ENCODE measurements at places on chromosomes 1 and 21.

DNA sequence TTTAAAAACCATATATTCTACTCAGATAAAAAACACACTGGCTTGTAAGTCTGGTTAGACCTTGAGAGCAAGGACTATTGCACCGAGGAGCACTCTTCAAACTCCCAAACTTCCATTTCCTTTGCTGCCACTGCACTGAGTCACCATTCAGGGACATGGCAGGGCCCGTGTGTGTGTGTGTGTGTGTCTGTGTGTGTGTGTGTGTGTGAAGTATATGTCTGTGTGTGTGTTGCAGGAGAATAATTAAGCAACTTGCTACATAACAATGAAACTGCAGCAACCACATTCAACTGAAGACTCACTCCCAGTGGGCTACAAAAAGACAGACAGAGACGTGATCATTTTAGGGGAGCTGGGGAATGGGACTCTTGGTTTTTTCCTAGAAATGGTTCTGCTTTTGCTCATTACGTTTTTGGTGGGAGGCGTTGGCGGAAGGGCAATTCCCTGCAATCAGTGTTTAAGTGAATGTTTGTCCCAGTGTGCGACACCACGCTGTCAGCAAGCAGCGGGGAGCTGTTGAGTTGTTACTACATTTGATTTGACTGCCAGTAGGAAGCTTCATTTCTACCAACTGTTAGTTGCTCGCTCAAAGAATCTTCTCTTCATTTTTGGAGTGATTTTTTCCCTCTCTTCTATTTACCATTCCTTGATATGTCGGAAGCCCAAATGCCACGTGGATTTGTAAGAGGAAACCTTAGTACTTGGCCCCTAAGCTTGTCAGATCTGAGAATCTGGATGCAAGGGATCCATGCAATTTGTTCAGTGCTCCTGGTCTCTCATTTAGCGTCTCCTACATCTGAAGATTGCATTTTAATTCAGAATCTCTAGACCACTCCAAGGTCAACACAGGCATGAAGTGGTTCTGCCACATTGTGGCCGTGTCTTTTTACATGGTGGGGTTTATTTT lies 36.1 kb downstream of the ESRRG start:
- DNase-seq, result no peak

DNA sequence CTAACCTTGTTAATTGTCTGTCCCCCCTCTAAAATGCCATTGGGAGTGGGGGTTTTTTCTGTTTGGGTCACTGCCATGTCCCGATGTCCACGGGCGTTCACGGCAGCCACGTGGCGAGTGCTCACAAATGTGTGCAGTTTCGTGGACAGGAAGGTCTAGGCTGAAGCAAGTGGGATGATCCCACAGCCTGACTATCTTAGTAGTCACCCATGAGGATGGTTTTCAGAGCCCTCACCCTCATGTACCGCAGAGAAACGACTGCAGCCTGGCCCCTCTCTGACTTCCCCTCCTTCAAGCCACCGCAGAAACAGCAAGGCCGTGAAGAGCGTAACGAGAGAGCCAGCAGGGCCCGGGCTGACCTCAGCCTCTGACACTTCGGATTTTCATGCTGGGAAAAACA lies 52.3 kb upstream of the COX20 start:
- no peak for DNase-seq

GRCh38 chr21:37416914-37417313 lies 50.3 kb downstream of the DYRK1A start:
- no peak for DNase-seq

GRCh38 chr1:235783148-235783776 lies 83.4 kb downstream of the LYST start:
- peak; percentile 77 for DNase-seq

- no peak for DNase-seq
Observed at GRCh38 chr21:39084979-39085729, 98.1 kb downstream of the PSMG1 start.

- no peak for DNase-seq
Observed at GRCh38 chr1:219465212-219466093, 147.5 kb downstream of the ZC3H11B start.

GRCh38 chr21:26686278-26686677 lies 113.2 kb upstream of the CYYR1 start:
- DNase-seq, result peak; percentile 60

DNA sequence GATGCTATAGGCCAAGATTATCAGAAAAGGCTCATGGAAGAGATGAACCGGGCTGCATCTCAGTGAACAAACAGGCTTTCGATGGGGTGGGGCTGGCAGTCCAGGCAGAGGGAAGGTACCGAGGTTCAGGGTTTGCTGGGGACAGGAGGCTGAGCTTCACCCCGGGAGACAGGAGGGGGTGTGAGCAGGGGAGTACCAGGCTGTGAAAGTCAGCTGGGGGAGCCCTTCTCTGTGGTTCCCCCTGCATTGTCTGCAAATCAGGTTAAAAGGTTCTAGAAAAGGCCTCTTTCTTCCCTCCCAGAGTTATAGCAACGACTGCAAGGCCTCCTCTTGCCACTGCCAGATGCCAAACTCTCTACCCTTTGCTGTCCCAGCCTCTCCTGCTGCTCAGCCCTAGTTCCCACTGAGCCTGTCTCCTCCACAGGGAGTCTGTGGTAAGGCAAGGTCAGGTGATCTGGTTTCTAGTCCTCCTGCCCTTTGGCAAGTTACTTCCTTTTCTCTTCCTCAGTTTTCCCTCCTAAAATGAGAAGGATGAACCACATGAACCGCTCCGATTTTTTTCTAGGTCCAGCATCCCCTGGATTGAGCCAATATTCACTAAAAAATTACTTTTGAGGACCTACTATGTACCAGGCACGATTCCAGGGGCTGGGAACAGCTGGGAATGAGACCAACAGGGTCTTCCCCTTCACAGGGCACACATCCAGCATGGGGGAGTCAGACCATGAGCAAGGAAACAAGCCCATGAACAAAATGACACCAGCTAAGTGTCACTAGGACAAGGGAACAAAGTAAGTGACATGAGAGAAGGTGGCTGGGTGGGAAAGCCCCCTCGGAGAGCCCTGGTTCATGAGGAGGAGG lies 7.2 kb downstream of the LAD1 start:
- DNase-seq, result no peak

DNA sequence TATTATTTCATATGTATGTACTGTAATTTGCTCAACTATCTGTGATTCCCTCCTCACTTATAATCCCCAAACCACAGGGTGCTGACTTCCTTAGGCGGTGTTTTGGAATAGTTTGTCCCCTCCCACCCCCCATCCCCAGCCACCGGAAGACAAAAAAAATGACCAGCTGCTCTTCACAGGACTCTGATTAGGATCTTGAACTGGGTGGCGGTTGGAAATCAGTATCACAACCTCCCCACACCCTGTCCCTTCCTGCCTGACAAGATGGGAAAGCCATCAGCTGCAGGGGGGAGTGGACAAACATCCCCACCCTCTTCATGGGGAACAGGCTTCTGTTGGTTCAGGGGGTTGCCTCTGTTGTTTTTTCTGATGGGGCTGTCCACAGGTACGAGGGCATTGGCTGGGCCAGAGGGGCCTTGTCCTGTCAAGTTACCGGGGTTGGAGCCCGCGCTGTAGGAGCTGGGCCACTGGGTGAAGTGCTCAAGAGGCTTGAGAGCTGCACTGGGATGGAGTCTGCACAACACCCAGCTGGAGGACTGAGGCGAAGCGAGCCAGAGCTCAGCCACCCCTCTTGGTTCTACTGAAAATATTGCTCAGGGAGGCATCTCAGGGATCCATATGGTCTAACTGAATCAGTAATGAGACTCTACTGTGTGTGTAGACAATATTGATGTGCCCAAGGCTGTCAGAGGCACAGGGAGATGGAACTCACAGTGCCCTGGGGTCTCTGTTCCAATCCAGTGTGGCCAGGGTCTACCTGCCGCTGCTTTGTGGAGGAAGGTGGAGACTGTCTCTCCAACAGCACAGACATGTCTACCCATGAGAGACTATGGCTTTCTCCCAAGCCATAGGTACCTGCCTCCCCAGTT lies 28.2 kb downstream of the NAV1 start:
- DNase-seq, result peak; percentile 76

GRCh38 chr1:155017041-155017945 lies 14.7 kb downstream of the ZBTB7B start:
- DNase-seq, result peak; percentile 94

- DNase-seq, result no peak
Observed at GRCh38 chr1:66323958-66324625, 209.9 kb upstream of the SGIP1 start.

GRCh38 chr1:51789342-51789741 lies 89.2 kb downstream of the NRDC start:
- no peak for DNase-seq

DNA sequence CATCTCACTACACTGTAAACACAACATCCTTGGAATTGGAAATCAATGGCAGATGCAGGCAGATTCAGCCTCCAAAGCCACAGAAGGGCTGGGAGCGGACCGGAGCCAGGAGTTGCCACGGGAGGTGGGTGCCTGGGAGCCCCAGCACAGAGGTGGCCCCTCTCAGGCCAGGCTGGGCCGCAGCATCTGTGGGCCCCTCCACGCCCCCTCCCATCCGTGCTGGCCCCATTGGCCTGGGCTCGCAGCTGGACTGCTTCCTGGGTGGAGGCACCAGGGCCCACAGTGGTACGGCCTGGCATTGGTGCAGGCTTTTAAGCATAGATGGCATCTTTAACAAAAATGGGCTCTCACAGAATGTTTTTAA lies 64.2 kb downstream of the SLX9 start:
- DNase-seq, result no peak

- DNase-seq, result peak; percentile 48
Observed at GRCh38 chr21:44337941-44338895, 972 bp downstream of the CFAP410 start.

- DNase-seq, result no peak
Observed at GRCh38 chr1:15974855-15975254, 1.0 kb downstream of the ZBTB17 start.

- no peak for DNase-seq
Observed at GRCh38 chr1:111486431-111486830, 12.6 kb downstream of the C1orf162 start.

- DNase-seq, result peak; percentile 83
Observed at GRCh38 chr1:154198756-154199562, 7.1 kb upstream of the TPM3 start.

DNA sequence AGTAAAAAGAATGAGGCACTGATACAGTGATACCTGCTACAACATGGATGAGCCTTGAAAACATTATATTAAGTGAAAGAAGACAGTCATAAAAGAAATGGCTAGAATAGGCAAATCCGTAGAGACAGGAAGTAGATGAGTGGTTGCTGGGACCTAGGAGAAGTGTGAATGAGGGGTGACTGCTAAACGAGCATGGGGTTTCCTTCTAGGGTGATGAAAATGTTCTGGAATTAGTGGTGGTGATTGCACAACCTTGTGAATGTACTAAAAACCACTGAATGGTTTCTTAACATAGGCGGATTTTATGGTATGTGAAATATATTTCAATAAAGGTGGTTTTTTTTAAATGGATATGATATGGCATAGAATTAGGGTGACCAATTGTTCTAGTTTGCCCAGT lies 12.6 kb upstream of the SERINC2 start:
- DNase-seq, result peak; percentile 52

DNA sequence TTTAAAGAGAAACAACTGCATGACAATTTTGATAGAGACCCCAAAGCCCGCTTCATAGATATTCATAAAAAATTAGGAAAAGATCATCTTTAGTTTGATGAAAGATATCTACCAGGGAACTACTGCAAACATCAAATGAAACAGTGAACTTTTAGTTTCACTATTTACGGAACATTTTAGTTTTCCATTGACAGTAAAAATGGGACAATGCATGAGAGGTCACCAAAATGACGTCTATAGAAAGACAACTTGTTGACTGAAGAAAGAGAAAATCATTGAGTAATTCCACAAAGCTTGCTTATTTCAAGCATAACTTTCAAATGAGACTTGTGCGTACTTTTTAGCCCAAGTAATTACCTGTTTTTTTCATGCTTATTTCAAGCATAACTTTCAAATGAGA lies 411.4 kb downstream of the HLX start:
- DNase-seq, result no peak

GRCh38 chr1:114262337-114262736 lies 108.7 kb upstream of the SYT6 start:
- DNase-seq, result no peak

GRCh38 chr1:89897347-89898133 lies 76.7 kb downstream of the LRRC8D start:
- DNase-seq, result no peak

- DNase-seq, result no peak
Observed at GRCh38 chr1:26254404-26254803, 20.4 kb downstream of the CEP85 start.

DNA sequence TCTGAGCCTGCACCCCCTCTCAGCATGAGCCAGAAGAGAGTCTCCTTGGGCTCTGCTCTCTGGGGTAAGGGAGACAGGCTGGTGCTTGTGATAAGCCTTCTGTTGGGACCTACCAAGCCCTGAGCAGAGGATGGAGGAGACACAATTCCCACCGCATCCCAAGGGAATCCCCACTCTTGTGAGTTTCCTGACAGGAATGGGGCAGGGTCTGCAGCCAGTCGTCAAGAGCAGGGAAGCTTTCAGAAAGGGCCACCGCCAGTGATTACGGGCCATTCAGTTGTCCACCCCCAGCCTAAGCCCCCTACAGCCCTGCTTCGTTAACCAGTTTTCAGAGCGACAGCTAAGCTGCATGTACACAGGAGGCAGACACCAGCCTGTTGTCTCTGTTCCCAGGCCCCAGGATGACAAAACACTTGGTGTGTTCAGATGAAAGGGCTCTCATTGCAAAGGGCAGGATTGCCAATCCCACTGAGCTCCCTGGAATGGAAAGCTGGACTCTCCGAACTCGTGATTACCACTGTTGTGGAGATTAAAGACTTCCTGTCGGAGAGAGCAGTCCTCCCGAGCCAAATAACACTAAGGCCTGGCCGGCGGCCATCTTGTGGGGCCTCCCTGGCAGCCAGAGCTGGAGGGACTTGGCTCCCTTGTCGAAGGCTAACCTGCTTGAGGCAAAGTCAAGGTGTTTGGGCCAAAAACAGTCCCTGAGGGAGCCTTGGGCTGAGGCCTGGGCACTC lies 37.4 kb upstream of the SLC30A1 start:
- no peak for DNase-seq

DNA sequence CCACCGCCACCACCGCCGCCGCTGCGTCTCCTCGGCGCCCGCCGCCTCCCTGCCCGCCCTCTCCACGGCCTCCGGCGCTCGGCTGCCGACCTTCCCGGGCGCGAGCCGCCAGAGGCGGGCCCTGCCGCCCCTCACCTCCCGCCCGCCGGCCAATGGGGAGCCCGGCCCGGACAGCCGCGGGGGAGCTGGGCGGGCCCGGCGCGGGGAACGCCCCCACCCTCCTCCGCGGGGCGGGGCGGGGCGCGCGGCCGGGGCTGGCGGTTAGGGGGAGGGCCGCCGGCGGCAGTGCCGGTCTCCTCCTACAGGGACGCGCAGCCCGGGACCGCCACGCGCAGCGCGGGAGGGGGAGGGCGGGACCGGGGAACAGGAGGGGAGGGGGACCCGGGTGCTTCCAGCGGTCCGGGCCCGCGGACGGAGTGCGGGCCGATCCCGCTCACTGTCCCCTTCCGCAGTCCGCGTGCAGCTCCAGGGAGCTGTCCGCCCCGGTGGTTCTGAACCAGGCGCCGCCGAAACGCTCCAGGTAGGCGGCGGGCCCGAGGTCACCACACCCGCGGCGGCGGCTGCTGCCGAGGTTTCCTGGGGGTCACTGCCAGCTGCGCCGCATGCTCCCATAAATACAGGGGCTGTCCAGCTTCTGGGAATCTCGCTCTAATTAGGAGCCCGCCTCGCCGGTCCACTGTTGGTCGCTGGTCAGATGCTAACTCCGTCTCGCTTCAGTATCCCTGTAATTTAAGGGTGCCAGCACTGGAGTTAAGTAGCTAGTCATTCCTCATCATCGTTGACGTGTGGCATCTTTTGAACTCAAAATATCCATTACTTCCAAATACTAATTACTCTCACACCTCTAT lies at the start of gene PGBD5:
TSS of gene PGBD5 (minus strand) at position 87 of the 848 bp plus-strand sequence. CDS start 404 bp downstream, outside the sequence.
- DNase-seq, result peak; percentile 82
